Stimulated activated CD4-positive, alpha-beta T cell treated with anti-CD3 and anti-CD28 coated beads, Interleukin-1b, Interleukin-23, amount 100 ng/mL, for 48 hours (primary cell): ENCODE measurements at places on chromosomes 1 and 21.

- DNase-seq = no peak
Measured at GRCh38 chr1:246078126-246078887, 428.8 kb downstream of the SMYD3 start.

- no peak for DNase-seq
Measured at GRCh38 chr1:89125240-89125912, 538 bp downstream of the GBP2 start.

DNA sequence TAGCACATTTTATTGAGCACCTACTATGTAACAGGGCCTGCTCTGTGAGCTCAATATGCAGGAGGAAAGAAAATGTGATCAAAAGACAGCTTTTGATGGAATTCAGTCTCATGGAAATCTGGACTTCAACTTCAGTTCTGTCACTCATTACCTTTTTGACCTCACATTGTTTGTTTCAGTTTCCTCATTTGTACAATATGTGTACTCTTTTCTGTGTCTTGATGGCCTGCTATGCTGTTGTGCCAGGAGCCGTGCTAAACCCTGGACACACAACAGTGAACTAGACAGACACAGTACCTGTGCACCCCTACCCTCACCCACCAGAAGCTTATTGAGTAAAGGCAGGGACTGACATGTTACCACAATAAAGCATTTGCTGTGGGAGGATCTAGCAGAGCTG, 162.9 kb upstream of the FGGY start:
- DNase-seq = no peak

DNA sequence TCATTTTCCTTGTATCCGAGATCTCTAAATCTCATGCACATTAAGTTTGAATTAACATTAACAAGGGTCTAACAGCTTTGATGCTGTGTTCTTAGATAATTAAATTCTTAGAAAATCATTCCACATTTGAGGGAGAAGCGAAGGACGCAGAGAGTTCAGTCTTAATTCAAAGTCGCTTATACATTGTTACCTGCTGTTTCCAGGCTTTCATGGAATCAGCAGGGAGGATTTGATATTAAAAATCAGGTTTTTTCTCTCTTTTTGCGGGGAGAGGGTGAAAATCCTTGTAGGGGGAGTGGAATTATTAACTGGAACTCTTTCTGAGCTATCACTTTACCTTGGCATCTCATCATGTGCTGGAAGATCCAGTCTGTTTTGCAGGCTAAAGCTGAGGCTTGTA, 27.7 kb upstream of the DAB1 start:
- DNase-seq = no peak

GRCh38 chr21:34348890-34349519, 14.8 kb upstream of the KCNE2 start:
- no peak for DNase-seq

DNA sequence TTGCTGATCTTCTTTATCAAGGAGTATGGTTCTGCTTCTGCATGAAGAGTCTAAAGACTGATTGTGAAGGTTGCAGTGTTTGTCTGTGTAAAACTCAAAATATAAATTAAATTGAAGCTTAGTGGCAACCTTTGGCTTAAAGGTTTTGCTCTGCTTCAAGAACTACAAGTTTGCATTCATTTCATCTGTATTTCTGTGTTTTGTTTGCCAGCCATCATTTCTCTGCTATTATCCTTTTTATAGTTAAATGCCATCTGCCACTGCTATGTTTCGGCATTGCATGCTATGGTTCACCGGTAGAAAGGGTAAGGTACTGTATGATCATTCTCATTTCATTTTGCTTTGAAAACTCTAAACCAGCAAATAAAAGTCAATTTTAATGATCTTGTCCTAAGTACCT, 52.9 kb downstream of the OSBPL9 start:
- no peak for DNase-seq

DNA sequence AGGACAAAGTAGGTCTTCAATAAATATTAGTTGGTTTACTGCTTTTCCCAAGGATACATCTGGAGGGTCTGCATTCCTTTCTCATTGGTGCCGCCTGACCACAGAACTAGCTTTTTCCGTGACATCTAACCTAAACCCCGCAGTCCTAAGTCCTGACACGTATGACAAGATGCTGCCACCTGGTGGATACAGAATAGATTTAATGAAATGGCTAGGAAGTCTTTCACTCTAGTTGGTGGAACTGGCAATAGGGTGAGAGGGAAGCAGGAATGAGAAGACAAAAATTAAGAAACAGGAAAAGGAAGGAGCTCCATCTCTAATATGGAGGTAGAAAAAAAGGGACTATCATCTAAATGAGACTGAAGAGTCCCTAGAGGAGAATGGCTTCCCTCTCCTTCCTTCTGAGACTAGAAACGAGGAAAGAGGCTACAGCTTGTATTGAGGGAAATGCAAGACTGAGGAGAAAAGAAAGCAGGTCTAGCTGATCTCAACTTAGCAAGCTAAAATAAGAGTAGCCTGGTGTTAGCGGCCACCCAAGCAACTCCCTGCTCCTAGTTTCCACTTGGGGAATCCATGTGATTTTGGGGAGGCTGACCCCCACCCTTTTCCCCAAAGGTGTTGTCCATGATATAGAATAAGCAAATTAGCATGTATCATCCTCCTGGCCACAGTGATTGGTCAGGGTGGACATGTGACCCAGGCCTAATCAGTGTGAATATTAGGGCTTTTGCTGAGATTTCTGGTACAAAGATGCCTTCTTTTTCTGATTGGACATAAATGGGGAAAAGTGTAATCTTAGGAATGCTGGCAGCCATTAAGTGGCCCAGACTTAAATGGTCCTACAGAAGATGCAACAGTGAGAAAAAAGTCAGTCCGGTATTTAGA, 5.9 kb downstream of the RFX5 start:
- peak; percentile 46 for DNase-seq

GRCh38 chr1:192506741-192507155, 68.8 kb upstream of the RGS1 start:
- DNase-seq = no peak

GRCh38 chr1:76832521-76832920, 34.8 kb upstream of the ST6GALNAC5 start:
- DNase-seq = no peak

DNA sequence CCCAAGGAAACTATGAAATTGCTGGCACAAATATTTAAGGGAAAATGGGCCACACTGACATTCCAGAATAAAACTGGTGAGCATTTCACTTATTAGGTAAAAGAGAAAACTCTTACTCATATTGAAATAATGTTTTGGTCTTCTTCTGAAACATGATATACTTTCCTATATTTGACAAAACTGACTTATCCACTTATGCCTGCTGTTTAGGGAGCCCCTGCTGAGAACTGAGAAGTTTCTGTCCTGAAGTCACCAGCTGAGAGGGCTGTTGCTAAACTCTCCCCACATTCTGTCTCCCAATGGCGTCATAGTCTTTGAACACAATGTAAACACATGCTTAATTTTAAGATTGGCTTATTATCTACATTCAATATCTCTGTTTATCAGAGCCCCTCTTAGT, 46.8 kb upstream of the ZC3H11B start:
- no peak for DNase-seq

- DNase-seq = no peak
Measured at GRCh38 chr1:233359431-233359830, 31.9 kb downstream of the MAP3K21 start.

GRCh38 chr1:192739476-192740184, 69.2 kb upstream of the RGS2 start:
- DNase-seq = no peak

GRCh38 chr1:44590475-44590874, 83.8 kb downstream of the TMEM53 start:
- no peak for DNase-seq

DNA sequence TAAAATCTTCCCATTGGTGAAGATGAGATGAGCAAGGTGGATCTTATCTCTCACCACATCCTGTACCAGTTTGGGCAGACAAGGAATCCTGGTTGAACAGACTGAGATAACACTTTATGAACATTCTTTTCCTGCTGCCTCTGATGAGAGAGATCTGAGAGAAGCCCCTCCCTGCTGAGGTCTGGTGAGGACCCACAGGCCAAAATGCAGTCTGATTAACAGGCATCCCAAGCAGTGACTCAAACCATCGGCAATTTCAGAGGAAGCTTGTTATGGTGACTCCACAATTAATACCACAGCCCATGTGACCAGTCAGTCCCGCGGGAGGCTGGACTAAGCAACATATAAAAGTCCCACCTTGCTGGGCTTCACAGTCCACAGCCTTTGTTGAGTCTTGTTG, at the start of gene PRR9:
Gene PRR9 (plus strand): TSS at position 373 of the 400 bp plus-strand sequence. CDS start 561 bp downstream, outside the sequence.
- no peak for DNase-seq

DNA sequence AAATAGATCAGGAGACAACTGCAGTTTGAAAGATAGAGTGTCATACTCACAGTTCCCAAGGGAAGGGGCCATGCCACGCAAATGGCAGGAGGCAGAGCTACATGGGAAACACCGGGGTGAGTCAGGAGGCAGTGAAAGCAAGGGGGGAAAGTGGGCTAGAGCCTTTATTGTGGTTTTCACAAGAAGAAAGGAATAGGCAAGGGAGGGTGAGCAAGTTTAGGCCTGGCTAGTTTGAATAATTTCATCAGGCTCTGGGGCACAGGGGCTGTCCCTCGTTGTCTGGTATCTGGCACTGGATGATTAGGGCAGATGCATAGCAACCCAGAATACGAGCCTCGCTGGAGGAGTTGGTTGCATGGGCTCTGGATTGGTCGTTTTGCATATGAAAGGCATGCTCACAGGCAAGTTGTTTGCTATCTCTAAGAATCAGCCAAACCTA, 17.0 kb upstream of the ITLN2 start:
- DNase-seq = peak; percentile 64
